ENCODE measurements at places on chromosomes 7 and 10.
A peak's percentile ranks its signal among the peaks of the same experiment; 100 is the strongest.

DNA sequence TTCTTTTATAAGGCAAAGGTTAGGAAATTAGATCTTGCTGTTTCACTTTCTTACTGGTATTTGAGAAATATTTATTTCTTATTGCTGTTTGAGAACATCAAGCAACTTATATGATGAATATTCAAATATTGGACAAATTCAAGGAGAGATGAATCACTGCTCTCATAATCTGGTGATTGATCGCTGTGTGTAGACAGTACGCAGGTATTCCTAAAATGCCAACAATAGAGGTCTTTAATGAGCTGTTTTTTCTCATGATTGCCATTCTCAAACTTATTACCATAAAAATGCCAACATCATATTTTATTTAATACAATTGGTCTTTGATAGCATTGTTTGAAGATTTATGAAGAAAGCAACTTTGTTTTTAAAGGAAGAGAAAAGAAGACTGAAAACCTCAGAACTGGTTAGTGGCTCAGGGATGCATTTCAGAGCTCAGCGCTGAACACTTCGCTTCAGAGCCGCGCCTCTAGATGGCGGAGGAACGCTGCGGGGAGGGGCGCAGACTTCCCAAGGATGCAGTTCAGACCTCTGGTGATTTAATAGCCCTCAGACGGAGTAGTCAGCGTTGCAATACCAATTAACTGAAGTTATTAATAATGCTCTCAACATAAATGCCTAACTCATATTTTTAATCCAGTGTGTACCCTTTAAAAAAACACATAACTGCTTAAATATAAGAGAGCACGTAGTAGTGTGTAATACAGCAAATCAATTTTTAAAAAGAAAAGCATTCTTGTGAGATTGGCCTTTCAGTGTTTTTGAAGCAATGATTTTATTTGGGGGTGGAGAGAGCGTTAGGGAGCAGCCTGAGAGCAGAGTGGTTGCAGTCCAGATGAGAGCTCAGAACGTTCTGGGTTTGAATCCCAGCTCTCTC, 38.5 kb upstream of the STEAP4 start:
- peak; percentile 6 for DNase-seq

- peak; percentile 49 for DNase-seq
Measured at GRCh38 chr7:137343281-137343841, at the start of gene PTN. PTN (minus strand) TSS chr7:137343733; CDS start chr7:137254973, 88,760 bp downstream.

- DNase-seq, result no peak
Measured at GRCh38 chr10:52879091-52879807, 106.7 kb upstream of the MBL2 start.

DNA sequence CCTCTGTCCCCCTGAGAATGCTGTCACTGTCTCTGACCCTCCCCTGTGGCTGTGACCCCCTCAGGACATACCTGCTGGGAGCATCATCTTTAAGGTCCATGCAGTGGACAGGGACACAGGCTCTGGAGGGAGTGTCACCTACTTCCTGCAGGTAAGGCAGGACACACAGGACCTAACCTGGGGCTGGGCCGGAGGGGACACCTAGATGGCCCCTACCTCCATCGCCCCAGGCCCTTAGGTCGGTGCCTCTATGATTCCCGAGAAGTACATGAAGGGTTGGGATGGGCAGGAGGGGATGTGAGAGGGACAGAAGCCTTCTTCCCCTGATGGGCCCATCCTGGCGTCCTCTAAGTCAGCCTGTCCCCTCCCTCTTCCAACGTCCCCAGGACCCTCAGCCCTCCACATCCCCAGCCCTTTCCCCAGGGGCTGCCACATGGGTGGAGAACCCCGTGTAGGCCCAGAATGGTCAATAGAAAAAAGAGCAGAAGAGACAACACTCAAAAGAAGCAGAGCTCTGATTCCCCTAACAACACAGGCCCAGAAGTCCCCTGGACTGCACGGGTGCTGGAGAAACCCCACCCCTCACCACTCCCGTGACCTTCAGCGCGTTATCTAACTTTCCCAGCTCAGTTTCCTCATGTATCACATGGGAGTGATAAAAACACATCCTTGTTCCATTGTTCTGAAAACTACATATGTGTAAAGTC, 6.4 kb downstream of the CDHR1 start:
- DNase-seq, result no peak

DNA sequence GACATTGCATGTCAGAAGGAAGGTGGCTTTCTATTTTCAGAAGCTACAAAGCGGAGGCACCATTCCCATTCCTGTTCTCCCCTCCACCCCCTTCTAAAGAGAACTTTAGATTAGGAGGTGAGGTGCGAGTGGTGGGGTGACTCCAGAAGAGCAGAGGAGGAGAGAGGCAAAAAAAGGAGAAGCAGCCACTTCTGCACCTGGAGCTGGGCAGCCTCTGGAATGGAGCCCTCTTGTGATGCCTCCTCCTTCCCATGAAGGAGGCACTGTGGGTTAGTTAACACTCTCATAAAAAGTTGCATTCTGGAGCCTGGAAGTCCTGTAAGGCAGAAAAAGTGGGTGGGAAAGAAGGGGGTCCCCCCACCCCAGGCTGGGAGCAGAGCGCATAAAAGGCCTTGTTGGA, 4.8 kb downstream of the PTF1A start:
- no peak for DNase-seq

- DNase-seq, result no peak
Measured at GRCh38 chr10:59333701-59334100, 28.6 kb downstream of the FAM13C start.

DNA sequence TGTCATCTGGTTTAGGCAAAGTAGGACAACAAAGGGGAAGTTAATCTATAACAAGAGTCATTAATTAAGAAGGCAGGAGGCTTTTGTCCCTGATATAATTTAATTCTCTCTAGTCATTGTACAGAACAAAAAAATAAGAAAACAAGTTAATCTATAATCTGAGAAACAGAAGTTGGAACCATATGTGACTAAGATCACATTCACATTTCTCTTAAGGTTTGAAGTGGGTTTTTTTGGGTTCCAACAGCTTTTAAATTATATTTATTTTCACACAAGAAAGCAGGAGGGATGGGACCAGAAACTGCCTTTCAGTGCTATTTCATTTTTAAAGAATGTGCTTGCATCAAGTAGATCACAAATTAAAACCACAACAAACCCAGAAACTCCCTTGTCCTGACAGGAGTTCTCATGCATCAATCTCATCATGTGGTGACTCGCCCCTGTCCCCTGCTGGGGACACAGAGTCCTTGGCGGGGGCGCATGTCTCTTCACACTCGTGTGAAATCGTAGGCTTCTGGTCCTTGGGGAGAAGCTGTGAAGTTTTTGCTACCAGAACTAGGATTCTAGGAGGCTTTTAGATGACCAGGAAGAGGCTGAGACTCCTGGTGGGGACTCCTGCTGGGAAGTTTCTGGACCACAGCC, 10.1 kb upstream of the OPN4 start:
- no peak for DNase-seq

- DNase-seq, result no peak
Measured at GRCh38 chr10:86653379-86653778, 968 bp upstream of the OPN4 start.

All from anterior cingulate cortex (tissue), 58 donors.